GM12878 (cell line): ENCODE measurements at places on chromosomes 12 and 14.
A peak's percentile ranks its signal among the peaks of the same experiment; 100 is the strongest.

DNA sequence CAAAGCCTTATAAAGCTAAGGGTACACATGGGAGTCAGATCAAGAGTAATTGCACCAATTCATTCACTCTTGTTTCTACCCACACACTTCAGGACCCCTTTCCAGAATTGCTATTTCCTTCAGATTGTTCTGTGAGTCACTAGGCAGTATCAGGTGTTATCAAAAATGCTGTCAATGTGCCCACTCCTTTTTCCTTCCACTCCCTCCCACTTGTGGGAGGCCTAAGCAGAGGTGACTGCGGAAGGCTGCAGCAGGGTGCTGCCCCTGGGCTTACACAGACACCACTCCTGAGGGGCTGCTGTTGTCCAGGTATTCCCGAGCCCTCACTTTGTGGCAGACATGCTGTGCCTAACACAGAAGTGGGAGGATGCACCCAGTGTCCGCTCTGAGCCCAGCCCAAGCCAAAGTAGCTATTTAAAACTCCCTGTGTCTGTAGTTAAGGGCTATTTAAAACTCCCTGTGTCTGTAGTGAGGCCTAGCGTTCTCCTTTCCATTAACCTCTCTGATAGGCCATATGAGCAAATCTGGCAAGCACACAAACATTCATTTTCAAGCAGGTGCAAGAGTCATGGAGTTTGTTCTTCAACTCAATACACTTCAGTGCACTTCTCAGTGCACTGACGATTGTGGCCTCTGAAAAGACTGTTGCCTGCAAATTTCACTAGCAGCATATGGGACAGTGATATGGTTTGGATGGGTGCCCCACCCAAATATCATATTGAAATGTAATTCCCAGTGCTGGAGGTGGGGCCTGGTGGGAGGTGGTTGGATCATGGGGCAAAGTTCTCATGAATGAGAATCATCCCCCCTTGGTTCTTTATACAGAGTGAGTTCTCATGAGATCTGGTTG, 117.8 kb downstream of the PHLDA1 start:
- DNase-seq: no peak

DNA sequence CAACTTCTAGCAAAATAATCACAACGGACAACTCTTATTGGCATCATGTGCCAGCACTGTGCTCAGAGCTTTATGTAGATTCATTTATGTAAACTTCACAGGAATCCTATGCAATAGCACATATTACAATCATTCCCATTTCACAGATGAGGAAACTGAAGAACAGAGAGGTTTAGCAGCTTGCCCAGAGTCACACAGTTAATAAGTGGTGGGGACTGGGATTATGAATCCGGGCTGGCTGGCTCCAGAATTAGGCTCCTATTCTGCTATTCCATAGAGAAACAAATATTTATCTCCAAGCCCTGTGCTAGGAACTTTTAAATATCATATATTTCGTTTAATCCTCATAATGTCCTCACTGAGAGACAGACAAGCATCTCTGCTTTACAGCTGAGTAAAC, 52.4 kb upstream of the OAS1 start:
- no peak for DNase-seq

DNA sequence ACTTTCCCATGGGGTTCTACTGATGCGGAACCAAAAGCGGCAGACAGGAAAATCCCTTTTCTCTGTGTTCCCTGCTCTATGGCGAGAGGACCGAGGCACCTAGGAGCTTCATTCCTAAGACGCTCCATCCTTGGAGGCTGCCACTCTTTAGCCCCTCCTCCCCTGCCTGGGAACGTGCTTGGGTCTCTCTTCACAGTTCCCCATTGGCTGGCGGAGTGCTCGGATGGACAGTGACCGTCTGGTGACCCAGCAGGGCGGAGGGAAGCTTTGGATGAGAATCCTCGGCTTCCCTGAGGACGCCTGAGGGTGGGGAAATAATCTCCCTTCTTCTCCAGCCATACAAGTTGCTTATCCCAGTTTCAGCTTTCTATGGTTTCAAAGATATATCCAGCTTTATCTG, 37.3 kb downstream of the KCNA5 start:
- DNase-seq: no peak

GRCh38 chr12:131608740-131609690, 101.9 kb upstream of the SFSWAP start:
- DNase-seq: no peak

- no peak for DNase-seq
Measured at GRCh38 chr12:19946550-19946949, 421.8 kb upstream of the PDE3A start.

GRCh38 chr14:101351769-101352168, 209.5 kb upstream of the DIO3 start:
- DNase-seq: no peak

GRCh38 chr12:75954041-75954440, 77.5 kb downstream of the PHLDA1 start:
- DNase-seq: no peak

DNA sequence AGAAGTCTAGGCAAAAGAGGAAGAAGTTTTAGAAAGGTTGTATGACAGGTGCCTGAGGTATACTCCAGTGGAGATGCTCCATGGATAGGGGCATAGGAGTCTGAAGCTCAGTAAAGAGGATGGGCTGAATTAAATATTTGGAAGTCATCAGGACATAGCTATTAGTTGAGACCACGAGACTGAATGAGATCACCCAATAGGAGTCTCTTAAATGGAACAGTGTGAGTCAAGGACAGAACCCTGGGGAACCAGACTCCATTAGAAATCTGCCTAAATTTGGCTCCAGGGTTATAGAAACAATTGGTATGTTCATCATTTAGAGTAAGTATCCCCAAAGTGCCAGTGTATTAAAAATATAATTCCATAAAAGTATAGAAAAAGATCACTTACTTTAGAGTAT, 172.6 kb downstream of the PRKCH start:
- no peak for DNase-seq

DNA sequence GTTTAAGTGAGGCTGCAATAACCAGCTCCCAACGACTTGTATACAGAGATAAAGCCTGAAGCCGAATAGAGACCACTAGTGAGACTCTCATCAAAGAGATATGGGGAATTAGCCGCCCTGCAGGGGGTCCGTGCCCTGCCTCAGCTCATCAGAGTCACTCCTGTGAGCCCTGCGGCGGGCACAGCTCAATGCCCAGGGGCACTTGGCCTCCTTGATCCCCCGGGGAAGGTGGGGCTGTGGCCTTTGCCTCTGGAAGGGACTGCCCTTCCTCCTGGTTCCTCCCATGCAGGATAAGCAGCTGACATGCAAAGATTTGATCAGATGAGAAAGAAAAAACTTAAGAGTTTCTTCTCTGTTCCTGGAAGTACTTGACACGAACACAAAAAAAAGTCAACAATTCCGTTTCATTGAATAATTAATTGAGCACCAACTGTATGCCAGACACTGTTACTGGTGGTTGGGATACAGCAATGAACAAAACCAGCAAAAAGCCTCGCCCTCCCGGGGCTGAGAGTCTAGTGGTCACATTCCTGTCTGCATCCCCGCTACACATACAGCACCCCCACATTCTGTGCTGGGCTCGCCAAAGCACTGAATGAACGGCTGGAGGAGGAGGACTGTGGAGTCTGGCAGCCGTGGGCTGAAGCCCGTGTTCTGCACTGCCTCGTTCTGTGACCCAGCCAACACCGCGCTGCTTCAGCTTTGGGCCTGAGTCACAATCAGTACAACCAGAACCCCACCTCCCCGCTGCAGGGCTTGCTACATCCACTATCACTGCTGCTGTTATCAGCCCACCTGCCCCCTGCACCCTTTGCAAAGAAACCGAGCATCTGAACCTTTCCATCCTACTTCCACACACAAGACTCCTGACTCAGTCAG, 10.3 kb downstream of the TTC7B start:
- no peak for DNase-seq

- DNase-seq: no peak
Measured at GRCh38 chr12:76316468-76316867, 31.7 kb downstream of the BBS10 start.

DNA sequence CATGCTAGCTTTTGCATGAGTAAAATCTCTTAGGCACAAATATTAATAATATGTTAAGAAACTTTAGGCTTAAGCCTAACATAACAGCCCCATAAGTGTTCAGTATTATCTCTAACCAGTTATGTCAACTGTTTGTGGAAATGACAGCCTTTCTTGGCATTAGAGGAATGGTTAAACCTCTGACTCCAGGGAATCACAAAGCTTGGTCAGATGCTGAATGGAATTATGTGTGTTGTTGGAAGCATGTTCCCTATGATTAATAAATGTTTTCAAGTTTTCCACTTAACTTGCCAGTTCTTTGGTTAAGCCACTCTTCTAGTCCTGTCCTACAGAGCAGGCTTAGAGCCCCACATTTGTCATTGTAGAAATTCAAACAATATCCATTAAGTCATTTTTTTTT, 17.0 kb downstream of the PSEN1 start:
- no peak for DNase-seq

DNA sequence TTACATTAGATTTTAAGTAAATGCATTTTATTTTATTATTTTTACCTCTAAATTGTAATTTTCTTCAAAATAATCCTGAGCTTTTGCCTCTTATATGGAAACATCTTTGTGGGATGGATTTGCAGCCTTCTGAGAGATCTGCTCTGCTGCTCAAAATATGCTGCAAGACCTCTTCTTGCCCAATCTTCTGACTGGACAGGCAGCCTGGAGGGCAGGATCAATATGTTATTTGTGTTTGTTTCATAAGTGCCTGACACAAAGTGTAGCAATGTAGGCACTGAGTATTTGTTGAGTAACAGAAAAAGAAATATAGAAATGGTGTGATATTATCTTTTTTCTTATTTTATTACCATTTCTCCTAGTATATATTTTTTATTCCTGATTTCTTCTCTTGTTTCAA, 1106.9 kb downstream of the TMTC2 start:
- DNase-seq: no peak

- DNase-seq: no peak
Measured at GRCh38 chr12:68324531-68324930, 7.6 kb downstream of the MDM1 start.

DNA sequence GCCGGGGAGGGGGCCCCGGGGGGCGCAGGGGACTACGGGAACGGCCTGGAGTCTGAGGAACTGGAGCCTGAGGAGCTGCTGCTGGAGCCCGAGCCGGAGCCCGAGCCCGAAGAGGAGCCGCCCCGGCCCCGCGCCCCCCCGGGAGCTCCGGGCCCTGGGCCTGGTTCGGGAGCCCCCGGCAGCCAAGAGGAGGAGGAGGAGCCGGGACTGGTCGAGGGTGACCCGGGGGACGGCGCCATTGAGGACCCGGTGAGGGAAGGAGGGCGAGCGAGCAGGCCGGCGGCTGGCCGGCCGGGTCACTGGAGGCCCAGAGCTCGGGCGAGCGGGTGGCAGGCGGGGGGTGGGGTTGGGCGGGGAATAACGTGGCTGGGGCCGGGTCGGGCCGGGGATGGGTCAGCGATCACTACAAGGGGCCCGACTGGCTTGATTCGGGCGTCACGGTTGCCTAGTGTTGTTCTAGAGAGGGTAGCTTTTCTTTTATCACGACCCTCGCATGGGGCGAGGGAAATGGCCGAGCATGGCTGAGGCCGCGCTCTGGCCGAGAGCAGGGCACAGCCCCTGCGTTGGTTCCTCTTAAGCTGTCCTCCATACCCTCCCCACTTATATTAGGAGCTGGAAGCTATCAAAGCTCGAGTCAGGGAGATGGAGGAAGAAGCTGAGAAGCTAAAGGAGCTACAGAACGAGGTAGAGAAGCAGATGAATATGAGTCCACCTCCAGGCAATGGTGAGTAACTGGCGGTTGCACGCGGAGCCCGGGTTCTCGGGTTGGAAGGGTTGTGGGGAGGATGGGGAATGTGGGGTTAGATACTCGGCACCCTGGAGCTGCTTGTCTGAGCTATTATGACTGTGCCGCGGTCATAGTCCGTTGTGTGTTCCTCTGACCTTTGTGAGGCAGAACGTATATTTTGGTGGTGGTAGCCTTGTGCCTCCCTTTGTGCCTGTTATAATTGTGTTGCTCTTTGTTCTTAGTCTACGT, 603 bp downstream of the PABPN1 start:
- no peak for DNase-seq

GRCh38 chr14:92449404-92450181, 64.0 kb upstream of the RIN3 start:
- no peak for DNase-seq

- no peak for DNase-seq
Measured at GRCh38 chr12:78185109-78185508, 354.4 kb downstream of the NAV3 start.

DNA sequence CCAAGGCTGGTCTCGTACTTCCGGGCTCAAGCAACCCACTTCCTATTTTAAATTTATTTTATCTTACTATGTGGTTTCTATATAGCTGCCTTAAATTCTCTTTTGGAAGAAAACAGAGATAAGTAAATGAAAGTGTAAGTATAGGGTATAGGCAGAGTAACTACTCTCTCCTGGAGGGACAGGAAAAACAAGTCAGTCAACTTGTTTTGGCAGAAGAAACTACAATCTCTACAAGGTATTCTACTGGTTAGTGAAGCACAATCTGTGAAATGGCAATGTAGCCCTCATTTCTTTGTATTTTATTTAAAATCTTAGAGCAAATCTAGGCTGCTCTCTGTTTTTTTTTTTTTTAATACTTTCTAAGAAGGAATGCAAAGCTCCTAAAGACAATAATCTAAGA, 55.4 kb downstream of the UBR7 start:
- no peak for DNase-seq

GRCh38 chr12:120012067-120012621, 23.1 kb downstream of the BICDL1 start:
- peak; percentile 93 for DNase-seq

DNA sequence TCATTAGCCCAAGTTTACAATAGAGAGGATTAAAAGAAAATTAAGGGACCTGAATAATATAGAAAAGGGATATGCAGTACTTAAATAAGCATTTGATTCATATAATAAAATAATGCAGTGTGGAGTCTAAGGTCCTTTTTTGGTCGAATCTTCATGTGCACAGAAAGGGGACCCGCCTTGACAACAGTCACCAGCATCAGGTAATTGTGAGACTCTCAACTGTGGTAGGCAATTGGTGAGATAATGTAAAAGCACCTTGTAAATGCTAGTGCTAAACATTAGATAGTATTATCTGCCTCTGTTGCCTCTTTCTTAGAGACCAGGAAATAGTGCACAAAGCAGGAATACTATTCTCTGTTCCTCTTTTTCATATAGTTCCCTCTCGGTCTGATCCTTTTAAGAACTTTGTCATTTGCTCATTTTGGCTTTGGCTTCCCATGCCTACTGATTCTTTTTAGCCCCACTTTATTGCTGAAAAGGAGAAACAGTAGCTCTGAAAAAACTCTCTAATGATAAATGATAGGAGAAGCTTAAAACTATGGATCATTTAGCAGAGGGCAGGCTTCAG, 17.5 kb downstream of the CHPT1 start:
- no peak for DNase-seq

GRCh38 chr12:104345234-104346066, 41.9 kb downstream of the EID3 start:
- DNase-seq: no peak

GRCh38 chr14:97499790-97500481, 702.8 kb downstream of the VRK1 start:
- DNase-seq: no peak

GRCh38 chr12:58938440-58938839, 18.1 kb upstream of the LRIG3 start:
- no peak for DNase-seq

DNA sequence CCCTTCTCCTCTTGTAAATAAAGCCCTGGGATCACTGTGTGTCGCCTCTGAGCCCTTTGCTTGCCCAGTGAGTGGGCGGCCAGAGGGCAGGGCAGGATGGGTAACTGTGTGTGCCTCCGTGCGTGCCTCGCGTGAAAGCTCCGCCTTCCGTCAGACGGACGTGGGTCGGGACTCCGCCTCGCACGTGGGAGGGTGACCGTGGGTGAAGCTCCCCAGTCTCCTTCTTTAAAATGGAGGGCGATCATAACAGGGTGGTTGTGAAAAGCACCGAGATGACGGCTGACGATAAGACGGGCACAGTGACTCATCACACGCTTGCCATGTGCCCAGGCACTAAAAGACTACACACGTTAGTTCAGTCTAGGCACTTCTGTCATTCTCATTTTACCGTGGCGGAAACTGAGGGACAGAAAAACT, 9.2 kb downstream of the PHB2 start:
- no peak for DNase-seq
